ENCODE measurements at places on chromosomes 13 and 19.

DNA sequence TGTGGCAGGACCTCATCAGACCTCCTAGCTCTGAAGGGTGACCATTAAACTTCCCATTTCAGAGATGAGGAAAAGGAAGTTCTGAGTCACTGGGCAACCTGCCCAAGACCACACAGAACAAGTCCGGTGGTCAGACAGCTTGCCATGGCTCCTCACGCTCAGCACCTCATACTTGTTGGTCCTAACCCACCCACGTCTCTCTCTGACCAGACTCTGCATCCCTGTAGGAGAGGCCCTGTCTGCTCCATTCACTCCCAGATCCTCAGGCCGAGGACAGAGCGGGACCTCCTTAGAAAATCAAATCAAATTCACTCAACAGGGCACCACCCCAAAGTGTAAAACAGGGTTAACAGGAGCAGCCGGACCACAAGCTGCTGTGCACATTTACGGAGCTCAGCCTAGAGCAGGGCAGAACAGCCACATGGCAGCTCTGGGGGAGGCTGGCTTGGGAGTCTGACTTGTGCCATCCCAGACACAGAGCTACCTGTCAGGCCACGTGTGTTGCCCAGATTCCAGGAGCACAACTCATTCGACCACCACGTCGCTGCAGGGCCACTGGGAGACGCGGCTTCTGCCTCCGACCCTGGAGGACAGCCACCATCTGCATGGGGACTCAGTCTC lies 1.7 kb downstream of the MIER2 start:
- DNase-seq = no peak

- peak; percentile 33 for DNase-seq
These were observed 872 bp downstream of the HOMER3 start for GRCh38 chr19:18939922-18940768.

GRCh38 chr19:49639401-49640112 lies 386 bp downstream of the RRAS start:
- DNase-seq = peak; percentile 29

GRCh38 chr19:16569609-16570320 lies 2.5 kb downstream of the SLC35E1 start:
- DNase-seq = no peak

DNA sequence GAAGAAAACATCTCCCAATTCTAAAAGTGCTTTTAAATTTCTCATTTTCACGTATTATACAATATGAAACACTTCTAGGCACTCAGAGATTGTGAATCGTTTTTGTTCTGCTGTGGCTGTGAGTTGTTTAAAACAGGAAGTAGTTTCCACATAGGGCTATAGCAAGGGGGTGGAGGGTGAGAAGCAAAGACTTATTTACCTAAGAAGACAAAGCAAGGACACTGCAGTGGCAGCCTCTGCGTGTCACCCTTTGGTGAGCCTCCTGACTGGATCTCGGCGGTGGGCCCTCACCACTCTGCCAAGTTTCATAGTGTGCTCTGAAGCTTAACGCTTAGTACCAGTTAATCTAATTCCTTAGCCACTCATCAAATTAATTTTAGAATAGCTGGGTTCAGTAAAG lies 56.8 kb downstream of the TNFSF13B start:
- no peak for DNase-seq
